ENCODE measurements at places on chromosomes 16 and 17.
A peak's percentile ranks its signal among the peaks of the same experiment; 100 is the strongest.

GRCh38 chr16:81006211-81006812 lies 373 bp downstream of the CMC2 start:
- no peak for DNase-seq

DNA sequence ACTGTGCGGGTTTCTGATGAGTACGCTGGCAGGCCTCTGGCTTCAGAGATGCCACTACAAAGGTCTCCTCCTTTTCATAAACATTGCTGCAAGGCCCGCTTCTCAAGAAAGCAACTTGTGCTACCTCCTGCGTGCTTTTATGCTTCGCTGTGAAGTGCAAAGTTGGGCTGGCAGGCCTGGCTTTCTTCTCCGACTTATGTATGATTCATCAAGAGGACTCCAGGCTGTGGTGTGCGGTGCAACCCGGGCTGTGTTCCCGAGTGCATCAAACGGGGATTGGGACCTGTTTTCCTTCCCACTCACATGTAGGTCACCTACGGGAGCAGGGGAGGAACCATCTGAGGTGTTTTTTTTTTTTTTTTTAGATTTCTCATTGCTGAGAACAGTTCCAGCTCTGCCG lies 534.1 kb downstream of the WWOX start:
- no peak for DNase-seq

DNA sequence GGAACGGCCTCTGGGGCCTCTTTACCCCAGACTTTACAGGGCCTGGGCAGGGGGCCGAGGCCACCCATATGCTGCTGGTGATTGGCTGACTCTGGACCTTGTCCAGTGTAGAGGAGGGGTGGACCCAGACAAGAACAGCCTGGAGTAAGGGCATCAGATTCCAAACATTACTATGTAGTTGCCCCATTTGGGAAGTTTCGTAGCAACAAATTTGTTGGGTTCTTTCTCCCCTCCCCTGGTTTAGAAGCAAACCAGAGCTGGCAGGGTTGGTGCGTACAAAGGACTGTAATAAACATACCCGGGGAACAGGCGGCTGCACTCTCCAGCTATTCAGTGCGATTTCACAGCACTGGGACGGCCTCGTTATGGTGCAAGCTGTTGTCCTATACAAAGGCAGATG lies 145.5 kb downstream of the NTN1 start:
- no peak for DNase-seq

DNA sequence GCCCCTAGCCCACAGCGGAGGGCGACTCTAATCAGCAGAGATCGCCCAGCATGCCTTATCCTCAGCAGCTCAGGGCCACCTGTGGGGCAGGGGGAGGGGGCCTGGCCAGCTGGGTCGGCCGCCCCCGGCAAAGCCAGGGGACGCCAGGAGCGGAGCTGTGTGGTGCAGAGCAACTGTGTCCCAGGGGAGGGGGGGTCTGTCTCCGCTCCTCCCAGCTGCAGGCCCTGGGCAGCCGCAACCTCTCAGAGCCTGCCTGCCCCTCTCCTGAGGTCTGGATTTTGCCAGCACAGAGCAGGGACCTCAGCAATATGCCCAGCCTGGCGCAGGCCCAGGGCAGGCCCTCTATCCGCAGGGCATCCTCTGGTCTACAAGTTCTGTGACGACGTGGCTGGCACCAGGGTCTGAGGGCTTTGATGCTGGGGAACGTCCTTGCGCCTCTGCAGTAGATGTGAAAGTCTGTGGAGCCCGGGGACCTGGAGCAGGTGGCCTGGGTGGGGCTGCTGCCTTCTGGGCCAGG lies 36.5 kb upstream of the SLC38A10 start:
- no peak for DNase-seq

GRCh38 chr17:57553991-57554825 lies 190.9 kb downstream of the CCDC182 start:
- no peak for DNase-seq

- no peak for DNase-seq
These were observed 2228.4 kb downstream of the TP53TG3F start for GRCh38 chr16:35687781-35688180.

DNA sequence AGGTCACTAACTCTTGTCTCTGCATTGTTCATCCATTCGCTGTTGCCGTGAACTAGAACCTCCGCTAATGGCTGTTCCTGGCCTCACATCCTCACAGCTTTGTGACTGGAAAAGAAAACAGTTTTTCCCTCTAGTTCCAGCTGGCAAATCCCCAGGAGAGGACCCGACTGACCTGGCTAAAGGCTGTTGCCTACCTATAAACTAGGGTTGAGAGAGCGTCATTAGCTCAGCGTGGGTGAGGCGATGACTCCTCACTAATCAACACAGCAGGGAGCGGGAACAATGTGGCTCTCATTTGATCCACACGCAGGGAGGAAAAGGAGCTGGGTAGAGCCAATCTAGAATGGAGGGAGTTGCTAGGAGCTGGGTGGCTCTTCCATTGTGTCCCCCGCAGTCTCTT lies 282.1 kb upstream of the IRX5 start:
- no peak for DNase-seq

- no peak for DNase-seq
These were observed 18.8 kb downstream of the CLUAP1 start for GRCh38 chr16:3519581-3519980.

DNA sequence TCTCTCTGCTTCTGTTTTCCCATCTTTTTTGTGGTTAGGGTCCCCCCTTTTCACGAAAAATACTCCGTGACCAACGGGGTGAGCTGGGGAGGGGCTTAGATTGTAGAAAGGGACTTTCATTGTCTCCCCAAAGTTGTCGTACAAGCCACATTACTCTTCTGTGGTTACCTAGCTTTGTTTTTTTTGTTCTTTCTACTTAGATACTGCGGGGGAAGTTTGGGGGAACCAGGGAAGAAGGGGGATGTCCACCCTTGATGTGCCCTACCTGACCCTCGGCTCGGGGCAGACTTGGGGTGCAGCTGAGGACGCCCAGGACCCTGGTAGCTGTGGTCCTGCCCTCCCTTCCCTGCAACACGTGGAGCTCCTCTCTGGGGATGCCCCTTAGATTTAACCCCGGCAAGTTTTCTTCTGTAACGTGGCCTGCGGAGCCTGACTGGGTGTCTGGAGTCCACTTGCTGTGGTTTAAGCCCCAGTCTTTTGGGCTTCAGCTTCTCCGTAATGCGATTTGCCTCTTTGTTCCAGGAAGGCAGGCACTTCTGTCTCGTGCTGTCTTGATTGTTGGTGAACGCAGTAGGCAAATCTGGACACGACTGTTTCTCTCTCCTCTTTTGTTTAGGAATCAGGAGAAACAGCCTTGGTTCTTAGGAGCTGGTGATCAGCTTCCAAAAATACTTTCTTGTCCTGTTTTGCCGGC lies 892 bp downstream of the ABCC1 start:
- DNase-seq: no peak

DNA sequence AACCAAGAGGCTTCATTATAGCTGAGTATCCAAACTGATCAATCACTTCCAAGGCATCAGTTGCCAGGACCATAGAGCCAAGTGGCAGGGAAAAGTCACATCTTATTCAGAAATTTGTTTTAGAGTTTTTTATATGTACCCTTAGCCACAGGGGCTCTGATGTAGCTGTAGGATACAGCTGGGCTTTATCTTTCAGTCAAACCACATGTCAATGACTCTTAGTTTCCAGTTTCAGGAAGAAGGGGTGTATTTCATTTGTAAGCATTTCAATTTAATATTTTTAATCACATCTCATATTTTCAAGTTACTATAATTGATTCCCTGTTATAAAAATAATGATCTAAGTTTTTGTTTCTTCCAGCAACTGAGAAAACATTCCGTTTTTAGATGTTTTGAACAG lies 2.9 kb upstream of the FLCN start:
- DNase-seq: no peak

DNA sequence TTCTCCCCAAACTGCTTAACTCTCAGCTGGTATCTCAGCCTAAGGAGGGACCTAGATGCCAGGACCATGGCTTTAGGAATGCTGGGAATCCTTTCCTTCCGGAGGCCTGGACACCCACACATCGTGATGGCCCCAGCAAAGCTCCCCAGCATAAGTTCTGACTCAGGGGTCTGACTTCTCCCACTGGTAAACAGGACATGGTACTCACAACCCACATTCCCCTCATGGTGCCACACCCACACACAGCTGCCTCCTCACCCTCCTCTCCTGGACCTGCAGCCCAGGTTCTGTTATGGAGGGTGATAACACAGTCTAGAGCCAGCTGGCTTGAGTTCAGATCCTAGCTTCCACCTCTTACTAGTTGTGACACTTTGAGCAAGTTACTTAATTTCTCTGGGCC lies 719 bp upstream of the RNF227 start:
- DNase-seq: no peak

GRCh38 chr17:75146592-75146991 lies 7.7 kb downstream of the JPT1 start:
- no peak for DNase-seq

DNA sequence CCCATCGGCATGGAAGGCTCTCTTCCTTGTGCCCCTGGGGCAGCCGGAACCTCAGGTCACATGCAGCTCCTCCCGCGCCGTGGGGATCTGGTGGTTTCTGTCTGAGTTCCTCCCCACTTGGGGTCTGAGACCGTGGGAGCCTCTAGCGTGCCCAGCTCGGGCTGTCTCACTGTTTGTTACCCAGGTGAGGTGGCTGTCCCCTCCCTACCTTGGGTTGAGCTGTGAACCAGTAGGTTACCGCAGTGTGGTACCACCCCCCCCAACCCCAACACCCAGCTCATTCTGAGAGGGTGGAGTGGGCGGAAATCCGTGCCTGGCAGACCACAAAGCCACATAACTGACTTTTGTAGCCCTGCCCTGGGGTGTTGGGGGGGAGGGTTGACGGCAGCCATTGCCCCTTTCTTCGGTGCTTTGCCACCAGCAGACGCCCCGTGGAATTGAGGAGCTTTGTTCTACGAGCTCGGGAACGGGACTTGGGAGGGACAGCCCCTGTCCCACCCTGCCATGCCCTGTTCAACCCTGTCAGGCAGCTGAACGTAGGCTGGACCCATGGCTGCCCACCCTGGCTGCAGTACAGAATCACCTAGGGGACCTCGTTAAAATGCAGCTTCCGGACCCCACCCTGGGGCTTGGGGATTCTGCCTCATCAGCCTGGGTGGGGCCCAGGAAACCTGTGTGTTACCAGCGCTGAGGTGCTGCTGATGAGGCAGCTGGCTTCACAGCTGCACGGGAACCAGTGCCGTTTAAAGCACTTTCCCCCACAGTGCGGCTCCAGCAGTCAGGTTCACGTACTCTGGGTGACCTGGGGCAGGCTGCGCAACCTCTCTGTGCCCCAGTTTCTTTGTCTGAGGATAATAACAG lies 18.5 kb downstream of the RAP1GAP2 start:
- DNase-seq: no peak

DNA sequence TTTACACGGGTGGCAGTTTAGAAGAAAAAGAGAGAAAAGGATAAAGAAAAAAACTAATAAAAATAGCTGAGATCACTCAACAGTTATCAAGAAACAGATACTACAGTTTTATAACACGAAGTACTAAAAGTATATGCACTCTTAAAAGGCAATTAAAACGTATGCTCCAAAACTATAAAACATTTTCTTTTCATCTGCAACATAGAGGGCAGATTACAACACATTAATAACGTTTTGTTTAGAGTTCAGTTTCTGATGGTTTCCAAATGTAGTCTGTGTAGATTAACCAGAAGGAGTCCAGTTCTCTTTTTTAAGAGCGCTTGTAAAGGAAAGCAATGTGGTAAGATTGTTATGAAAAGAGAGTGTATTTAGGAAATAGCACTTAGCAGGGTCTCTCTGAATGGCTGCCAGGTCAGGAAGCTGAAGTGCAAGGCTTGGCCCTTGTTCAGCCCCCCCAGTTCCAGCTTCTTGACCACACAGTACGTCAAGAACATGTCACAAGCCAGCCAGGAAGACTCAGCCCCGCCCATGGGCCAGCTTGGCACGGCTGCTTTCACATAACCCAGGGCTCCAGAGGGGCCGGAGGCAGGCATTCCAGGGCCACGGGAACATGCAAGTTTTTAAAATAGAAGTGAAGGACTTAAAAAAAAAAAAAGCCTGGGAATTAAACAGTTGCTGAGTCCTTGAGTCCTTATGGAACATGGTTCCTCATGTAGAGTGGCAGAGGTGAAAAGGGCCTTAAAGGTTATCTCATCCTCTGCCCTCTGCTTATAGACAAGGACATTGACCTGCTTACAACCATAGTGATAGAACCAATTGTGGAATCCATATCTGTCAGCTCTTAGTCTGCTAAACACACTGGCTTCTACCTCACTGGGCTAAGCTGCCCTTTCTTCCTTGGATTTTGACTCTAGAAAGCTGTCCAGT lies 147.4 kb upstream of the TBX2 start:
- DNase-seq: peak; percentile 62

GRCh38 chr17:58028578-58028977 lies 21.5 kb upstream of the SRSF1 start:
- DNase-seq: no peak

DNA sequence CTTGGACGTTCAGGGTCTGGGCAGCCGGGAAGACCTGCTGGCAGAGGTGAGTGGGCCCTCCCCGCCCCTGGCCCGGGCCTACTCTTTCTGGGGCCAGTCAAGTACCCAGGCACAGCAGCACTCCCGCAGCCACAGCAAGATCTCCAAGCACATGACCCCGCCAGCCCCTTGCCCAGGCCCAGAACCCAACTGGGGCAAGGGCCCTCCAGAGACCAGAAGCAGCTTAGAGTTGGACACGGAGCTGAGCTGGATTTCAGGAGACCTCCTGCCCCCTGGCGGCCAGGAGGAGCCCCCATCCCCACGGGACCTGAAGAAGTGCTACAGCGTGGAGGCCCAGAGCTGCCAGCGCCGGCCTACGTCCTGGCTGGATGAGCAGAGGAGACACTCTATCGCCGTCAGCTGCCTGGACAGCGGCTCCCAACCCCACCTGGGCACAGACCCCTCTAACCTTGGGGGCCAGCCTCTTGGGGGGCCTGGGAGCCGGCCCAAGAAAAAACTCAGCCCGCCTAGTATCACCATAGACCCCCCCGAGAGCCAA lies 8.6 kb upstream of the ABCC3 start:
- no peak for DNase-seq

DNA sequence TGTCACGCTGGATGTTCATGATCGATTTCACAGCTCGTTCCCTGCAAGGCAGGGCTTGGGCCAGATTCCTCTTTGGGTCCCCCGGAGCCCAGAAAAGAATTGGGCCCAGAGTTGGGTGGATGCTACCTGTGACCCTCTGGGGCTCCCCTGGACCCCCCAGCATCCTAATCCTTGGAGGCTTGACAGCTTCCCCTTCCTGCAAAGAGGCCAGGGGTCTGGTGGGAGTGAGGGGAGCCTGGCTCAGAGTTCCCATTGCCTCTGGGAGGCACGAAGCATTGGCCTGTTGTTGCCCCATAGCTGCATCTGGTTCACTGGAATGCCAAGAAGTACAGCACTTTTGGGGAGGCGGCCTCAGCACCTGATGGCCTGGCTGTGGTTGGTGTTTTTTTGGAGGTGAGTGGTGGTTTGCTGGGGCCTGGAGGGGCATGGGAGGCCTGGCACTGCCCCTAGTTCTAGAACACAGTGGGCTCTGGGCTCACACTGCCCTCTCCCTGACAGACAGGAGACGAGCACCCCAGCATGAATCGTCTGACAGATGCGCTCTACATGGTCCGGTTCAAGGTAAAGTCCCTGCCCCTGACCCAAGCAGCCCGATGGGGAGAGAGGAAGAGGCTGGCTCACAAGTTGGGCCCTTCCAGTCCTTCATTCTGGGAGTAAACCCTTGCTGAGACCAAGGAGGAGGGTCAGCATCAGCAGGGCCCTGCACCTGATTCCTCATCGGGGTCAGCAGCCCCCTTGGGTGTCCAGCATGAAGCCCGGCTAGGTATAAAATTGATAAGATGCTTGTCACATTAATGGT lies 7.2 kb downstream of the CA7 start:
- no peak for DNase-seq

- no peak for DNase-seq
These were observed 1.9 kb upstream of the ITGAL start for GRCh38 chr16:30470632-30470995.

GRCh38 chr17:57986841-57987580 lies 1.0 kb downstream of the VEZF1 start:
- no peak for DNase-seq

- no peak for DNase-seq
These were observed 7.5 kb upstream of the UMOD start for GRCh38 chr16:20359997-20360396.

All from fibroblast of skin of left quadriceps (primary cell).